ENCODE measurements at places on chromosomes 16 and 17.
A peak's percentile ranks its signal among the peaks of the same experiment; 100 is the strongest.

GRCh38 chr16:19559242-19559910, 3.9 kb downstream of the VPS35L start:
- DNase-seq = no peak

DNA sequence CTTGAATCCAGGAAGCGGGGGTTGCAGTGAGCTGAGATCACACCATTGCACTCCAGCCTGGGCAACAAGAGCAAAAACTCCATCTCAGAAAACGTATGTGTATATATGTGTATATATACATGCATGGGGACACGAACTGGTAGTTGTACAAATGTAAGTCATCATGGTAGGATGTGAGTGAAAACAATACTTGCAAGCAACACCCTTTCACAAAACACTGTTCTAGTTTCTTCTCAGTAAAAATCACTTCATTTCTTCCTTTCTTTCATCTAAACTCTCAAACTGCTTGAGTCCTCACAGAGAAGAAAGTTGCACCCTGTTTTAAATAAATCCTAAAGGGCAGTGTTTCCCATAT, 51.8 kb downstream of the METTL16 start:
- DNase-seq = no peak

DNA sequence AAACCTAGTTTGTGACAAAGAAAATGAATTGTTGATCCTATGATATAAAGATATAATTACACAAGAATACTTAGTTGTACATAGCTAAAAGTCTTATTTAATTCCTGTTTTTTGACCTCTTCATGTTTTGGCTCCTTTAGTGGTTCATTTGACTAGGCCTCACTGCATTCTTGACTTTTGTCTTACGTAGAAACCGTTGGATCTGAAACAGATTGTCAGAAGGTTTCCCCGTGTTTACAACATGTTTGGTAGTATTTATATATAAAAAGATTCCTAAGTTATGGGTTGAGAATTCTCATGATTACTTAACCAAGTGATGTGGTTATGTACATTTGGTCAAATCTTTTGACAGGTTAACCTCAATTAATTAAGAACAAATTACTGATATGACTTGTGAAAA, 162.8 kb downstream of the BCAS3 start:
- no peak for DNase-seq

- DNase-seq = no peak
Observed at GRCh38 chr17:59277031-59277430, 54.4 kb upstream of the YPEL2 start.

DNA sequence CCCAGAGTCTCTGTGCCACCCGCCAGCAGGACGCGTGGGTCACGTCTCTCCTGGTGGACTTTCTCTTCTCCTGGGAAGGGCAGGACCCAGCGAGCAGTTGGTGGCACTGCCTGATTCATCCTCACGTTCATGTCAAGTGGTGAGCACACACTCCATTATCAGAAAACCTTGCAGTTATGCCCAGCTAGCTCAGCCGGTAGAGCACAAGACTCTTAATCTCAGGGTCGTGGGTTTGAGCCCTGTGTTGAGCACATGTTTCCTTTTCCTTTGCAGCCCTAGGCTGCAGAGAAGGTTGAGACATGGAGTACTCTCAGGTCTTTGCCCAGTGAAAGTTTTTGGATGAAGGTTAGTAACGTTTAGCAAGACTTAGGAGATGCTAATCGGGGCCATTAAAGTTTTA, 8.0 kb downstream of the OR1F1 start:
- DNase-seq = no peak

DNA sequence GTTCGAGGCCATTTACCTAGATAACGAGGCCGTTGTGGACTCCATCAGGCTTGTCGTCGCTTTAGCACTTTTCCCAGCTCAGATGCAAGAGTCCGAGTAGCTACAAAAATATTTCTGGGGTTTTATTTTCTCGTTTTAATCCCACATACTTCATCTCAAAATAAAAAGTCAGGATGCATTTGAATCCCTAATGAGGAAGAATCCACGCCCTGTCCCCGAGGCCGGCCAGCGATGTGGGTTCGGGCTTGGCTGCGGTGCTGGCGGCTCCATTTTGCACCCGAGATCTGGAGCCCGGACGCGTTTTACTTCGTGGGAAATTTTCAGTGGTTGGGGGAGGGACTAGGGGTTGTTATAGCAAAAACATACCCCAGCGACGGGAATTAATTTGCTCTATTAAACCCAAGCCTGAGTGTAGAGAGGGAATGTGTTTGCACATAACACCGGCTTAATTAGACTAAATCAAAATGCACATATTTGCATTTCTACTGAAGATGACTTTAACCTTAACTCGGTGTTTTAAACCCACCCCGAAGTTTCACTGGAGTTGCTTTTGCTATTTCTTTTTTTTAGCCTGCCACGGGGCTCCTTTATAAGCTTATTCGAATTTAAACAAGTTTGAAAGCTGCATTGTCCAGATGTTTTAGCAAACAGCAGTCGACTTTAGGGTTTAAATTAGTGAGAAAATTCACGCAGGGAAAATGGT, 4.8 kb downstream of the IRX5 start:
- no peak for DNase-seq

GRCh38 chr16:73951481-73951880, 345.1 kb upstream of the PSMD7 start:
- DNase-seq = peak; percentile 47

DNA sequence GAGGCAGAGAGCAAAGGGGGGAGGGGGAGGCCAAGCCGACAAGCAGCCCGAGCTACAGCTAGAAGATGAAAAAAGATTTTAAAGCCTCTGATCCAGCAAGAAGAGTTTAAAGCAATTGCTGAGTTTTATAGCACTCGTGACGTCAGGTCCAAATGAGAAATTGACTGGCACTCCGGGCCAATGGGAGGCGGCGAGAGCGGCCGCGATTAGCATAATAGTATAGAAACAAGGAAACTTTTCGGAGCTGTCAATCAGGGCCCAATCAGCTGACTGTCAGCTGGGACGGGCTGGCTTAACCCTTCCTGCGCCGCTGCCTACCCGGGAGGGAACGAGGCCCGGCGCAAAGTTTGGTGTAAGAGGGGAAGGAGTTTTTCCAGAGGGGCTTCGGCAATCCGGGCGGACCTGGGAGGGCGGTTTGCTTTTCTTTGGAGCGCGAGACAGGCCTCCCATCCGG, at the start of gene MAF:
Gene MAF (minus strand): TSS at position 100 of the 454 bp plus-strand sequence. CDS start 835 bp downstream, outside the sequence.
- peak; percentile 98 for DNase-seq

DNA sequence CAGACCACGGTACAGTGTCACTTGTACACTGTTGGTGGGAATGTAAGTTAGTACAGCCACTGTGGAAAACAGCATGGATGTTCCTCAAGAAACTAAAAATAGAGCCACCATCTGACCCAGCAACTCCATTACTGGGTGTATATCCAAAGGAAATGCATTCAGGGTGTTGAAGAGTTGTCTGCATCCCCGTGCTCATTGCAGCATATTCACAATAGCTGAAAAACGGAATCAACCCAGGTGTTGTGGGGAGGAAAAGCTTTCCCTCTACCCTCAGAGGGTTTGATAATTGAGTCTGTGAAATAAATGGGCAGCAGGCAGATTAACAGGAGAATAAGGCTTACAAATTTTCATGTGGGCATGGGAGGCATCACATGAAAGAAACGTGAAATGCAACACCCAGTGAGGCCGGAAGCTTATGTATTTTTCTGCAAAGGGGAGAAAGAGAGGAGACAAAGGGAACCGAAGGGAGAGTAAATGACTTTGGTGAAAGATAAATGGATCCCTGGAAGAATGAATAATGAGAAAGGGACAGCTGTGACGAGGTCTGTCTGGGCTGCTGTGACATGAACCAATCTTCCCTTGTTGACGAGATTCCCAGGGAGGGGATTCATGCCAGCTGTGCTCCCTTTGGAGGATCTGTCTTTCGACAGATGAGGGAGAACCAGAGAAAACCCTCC, 106.2 kb downstream of the KCNJ12 start:
- no peak for DNase-seq

DNA sequence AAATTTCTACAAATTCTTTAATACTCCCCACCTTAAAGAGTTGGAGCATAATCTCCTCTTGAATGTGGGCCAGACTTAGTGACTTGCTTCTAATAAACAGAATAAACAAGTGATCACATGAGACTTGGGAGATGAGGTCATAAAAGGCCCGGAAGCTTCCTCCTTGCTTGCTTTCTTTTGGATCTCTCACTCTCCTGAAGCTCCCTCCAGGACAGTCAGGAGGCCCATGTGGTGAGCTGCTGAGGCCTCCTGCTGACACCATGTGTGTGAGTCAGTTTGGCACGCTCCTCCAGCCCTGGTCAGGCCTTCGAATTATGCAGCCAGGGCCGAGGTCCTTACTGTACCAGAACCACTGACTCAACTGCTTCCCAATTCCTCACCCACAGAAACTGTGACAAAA, 53.2 kb downstream of the NDEL1 start:
- peak; percentile 40 for DNase-seq

DNA sequence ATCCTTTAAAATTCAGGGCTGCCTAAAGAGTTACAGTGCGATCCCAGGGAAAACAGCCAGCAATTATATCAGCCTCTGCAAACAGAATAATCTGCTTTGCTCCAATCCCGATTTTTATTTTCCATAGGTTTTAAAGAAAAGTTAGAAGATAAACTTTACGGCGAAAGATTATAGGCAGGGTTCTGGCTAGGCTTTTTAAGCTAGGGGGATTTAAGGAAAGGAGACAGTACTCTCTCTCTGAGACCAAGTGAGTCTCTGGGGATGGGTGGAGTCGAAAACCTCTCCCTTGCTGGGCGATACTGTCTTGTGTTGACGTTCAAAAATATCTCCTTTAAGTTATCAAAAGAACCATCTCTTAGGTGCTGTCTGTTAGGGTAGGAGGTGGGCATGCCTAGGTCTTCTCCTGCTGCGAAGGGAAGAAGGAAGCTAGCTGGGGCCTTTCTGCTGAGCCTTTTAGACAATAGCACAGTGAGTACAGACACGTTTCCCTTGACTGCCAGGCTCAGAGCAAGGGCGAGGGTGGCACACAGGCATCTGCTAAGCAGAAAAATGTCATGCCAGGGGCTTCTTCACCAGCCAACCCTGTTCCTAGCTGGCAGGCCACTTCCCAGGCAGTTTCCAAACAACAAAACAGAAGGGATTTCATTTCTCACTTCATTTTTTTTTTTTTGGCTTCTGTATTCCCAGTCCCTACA, 167.9 kb upstream of the MAF start:
- DNase-seq = no peak

DNA sequence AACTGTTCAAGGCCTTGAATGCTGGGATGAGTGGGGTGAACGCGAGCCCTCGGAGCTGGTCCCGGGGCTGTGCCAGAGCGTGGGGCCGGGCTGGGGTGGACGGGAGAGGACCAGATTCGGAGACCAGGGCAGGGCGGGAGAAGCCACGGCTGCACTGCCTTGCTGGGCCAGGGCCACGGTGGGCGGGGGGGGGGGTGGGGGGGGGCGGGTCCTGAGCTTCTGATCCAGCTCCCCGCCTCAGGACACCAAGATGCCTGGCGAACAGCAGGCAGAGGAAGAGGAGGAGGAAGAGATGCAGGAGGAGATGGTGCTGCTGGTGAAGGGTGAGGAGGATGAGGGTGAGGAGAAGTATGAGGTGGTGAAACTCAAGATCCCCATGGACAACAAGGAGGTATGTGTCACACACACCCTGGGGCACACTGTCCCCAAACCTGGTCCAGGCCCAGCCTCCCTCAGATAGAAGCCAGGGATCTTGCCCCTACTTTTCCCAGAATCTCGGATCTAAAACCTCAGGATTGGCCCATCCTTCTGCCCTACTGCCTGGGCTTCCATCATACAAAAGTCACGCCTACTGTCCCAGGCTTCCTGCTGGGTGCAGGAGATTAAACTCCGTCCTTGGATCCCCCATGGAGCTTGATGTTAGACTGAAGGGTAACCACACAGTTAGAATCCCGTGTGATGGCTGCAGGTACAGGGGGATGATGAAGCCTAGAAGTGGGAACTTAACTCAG, 563 bp downstream of the ZNF771 start:
- DNase-seq = no peak

GRCh38 chr16:12627394-12627793, 176.3 kb downstream of the CPPED1 start:
- DNase-seq = no peak

DNA sequence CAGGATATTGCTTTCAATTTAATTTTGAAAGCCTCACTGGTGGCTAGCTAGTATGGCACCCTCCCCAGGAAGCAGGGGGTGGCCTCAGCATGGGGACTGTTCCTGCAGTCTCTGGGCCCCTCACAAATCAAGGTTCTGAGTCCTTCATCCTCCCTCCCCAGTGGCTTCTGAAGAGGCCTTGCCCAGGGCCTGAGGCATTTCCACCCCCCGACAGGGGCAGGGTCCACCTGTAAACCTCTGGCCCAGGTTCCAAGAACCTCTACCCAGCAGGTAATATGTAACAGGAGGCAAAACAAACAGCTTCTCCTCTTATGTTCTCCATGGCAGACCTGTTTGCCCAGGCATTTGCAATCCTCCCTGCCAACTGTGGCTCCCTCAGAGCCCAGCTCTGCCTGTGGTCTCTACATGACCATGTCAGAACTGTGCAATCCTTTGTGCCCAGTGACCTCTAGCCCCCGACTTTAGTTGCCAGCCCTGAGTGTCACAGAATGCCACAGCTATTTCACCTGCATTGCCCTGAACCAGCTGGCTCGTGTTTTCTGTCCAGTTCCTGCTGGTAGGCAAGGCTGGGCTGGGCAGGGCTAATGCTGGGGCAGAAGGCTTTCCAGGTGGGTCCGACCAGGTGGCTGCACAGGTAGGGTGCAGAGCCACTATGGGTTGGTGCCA, 14.3 kb downstream of the ACSF2 start:
- peak; percentile 66 for DNase-seq

- DNase-seq = no peak
Observed at GRCh38 chr17:59516451-59516850, 49.0 kb upstream of the DHX40 start.

DNA sequence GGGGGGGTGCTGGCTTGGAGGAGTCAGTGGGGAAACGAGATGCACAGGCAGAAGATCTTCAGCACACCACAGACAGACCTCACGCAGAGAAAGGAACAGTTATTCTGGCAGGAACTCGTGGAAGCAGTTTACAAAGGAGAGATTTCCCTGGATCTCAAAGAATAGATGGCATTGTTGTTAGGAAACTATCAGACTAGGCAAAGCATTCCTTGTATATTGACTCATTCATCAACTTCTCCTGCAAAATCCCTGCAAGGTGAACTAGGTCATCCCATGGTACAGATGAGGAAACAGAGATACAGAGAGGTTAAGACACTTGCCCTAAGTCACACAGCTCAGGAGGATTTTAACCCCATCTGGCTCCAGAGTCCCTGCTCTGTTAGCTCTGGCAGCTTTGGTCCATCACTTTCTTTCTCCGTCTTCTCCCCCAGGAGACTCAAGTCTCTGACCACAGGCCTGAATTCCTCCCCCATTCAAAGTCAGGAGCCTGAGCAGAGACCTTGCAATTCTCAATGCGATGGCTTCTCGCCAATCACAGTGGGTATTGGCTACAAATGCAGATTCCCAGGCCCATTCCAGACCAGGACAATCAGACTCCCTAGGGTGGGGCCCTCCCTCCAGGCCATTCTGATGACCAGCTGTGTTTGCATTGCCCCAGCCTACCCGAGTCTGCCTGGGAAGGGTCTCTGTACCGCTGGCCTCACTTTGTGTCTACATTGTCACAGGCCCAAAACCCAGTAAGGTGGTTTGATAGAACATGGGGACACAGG, 56.4 kb downstream of the LITAF start:
- no peak for DNase-seq

GRCh38 chr16:71514476-71514875, 11.8 kb upstream of the CHST4 start:
- no peak for DNase-seq

Measured in mucosa of gallbladder (tissue), 1 donor.